EH (cell line): ENCODE measurements at places on chromosomes 7 and 10.

GRCh38 chr10:132588301-132589013 is 50.9 kb downstream of the INPP5A start:
- peak; percentile 76 for DNase-seq

- DNase-seq = peak; percentile 39
Observed at GRCh38 chr7:1210321-1210978, 22.2 kb upstream of the UNCX start.

DNA sequence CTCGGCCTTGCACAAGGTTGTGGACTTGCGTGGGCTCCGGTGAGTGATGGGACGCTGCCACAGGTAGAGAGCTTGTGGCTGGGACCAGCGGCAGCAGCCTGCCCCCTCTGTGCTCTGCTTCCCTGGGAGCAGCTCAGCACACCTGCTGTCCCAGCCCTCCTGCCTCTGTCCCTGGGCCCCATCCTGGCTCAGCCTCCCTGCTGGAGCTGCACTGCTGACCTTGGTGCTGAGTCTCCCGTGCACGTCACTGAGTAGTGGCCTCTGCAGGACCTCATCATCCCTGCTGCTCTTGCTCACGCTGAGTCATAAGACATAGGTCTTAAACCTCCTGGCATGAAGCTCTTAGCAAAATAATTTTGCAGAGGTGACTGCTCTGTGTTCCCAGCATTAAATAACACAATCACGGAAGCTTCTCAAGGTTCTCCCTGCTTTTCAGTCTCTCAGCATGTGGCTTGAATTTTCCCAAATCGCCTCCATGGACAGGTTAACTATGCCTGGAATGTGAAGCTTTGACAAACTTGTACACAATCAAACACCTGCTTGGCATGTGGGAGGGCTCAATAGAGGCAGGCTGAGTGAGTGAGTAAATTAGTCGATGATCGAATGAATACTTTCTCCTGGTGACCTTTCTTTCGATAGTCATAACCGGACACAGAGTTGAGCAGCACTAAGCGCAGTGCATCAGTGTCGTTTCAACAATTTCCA is 63.8 kb upstream of the NPS start:
- peak; percentile 25 for DNase-seq

DNA sequence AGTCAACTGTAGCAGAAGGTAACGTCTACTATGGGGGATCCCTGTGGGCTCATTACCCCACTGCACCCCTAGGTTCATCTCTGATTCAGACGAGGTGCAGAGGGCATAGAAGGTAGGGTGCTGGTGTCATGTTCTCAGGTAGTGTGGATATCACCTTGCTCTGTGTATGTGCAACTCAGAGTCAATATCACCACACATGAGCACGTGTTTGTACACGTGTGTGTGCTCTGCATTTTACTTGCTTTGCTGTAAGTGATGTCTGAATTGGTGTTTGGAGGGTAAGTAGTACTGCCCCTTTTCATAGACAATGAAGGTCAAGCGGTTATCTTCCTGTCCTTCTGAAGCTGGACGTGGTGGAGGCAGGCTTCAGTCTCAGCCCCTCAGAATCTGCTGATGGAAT is 10.4 kb downstream of the DMBT1 start:
- DNase-seq = no peak

DNA sequence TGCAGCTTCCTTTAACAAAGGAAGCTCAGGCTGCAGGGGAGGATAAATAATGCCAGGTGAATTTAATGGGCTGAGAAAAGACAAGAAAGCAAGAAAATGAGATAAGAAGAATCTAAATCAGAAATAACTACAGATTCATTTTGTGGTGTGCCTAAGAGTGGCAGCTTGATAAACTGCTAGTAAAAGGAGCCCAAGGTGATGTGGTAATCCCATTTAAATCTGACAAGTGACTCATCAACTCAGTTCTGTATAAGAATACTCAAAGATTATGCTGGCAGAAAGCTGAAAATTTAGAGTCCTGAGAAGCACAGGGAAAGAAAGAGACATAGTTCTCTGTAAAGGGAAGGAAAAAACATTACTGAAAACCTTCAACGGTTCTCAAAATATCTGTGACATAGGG is 109.4 kb upstream of the PDE1C start:
- peak; percentile 59 for DNase-seq
